ENCODE measurements at places on chromosomes 7 and 10.

DNA sequence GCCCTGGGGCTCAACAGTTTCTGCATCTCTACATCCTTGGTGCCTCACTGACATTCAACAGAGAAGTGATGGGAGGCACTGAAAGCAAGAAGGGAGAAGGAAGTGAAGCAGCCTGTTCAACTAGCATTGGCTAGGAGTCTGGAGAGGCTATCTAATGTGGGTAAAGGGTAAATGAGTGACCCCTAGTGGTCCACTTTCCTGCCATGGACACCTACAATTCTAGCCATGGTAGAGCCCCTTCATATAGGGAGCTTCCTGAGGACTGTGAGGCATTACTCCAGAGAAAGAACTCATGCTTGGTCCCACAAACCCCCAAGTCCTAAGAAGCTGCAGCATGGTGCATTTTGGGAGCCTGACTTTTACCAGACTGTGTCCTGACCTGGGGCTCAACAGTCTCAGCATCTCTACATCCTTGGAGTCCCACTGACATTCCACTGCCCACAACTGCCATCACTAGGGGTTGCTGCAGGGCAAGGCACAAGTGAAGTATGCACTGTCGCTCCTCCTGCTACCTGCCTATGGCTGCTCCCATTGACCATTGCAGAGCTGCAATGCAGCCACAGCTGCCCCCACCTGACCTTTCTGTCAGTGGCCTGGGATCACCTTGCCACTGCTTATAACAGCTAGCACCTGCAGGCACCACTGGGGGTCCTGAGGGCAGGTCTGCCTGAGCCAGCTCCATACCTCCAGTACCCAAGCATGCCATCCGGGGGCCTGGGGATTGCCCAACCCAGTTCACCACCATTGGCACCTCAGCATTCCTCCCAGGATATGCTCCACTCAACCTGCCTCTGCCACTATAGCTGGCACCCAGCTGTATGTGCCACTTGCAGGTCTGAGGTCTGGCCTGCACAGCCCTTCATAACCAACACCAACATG lies 44.1 kb upstream of the CDK6 start:
- DNase-seq = no peak

- no peak for DNase-seq
Observed at GRCh38 chr7:156105337-156106106, 293.3 kb upstream of the SHH start.

DNA sequence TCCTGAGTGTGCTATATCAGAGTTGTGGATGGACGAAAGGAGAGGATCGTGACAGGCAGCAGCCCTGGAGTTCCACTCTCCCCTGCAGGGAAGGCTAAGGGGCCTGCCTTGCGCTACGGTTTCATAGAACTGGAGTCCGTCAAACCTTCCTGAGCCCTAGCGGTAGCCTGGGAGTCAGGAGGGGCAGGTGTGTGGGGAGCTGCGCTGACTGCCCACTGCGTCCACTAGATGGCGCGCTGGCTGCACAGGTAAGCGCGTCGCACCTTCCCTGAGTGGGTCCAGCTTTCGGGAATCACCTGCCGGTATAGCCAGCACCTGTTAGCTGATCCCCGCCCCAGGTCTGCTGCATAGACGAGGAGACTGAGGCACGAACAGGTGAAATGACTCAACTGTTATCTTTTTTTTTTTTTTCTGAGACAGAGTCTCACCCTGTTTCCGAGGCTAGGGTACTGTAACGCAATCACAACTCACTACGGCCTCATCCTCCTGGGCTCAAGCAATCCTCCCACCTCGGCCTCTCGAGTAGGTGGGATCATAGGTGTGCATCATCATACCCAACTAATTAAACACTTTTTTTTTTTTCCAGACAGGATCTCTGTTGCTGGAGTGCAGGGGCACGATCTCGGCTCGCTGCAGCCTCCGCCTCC lies 20.2 kb upstream of the BAIAP2L1 start:
- DNase-seq = peak; percentile 88

DNA sequence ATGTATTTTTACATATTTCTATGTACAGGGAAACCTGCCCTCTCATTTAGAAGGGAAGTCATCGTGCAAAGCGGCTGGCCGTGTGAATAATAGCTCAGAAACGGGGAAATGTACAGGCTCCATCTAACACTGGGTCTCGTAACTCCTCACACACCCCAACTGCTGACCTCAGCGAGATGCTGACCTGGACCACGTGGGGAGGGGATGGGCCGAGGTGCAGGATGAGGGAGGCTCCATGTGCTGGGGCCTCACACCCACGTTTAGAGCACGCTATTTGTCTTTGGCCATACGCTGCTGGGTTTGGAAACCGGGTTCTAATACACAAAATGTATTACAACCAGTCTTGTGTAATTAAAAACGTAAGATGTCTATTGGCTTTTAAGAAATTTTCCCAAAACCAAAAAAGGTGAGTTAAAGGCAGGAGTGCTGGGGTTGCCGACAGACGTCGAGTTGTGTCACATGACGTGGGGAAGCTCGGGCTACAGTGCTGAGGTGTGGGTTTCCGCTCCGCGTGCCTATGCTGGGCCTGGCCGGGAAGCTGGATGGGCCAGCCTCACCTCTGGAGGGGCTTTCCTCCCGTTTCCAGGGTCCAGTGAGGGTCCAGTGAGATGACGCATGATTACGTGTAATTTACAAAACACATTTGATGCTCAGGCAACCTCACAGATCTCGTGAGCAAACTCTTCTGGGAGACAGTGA lies 215.6 kb downstream of the DNAJB6 start:
- DNase-seq = no peak

DNA sequence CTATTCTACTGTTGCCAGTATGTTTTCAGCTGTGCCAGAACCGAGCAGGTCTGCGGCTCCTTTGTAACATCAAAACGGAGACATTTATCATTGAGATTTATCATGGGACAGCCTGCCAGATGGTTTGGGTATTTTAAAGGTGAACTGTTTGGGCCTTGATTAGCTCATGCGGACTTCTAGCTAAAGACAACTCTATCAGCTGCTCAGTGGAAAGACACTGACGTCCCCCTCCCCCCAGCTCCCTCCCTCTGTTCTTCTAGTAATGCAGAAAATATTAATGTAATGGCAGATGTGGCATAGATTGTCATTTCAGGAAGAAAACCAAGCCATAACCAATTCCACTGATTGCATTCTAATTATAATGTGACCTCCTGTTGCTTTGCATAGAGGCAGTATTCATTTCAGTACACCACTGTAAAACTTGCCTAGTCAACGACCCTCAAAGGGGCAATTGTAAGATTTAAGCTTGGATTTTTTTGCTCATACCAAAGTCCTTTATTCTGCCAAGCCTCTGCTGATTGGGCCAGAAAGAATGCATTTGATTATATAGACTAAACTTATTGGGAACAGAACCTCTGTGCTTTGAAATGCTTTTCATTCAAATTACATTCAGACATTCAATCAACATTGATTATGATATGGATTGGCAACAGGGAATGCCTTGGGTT lies 966.8 kb downstream of the LRMDA start:
- DNase-seq = no peak

GRCh38 chr7:130305433-130306042 lies 12.6 kb downstream of the CPA4 start:
- no peak for DNase-seq

- no peak for DNase-seq
Observed at GRCh38 chr7:39686261-39686924, 63.0 kb downstream of the RALA start.

GRCh38 chr7:12759151-12759550 lies 71.7 kb downstream of the ARL4A start:
- DNase-seq = no peak

- no peak for DNase-seq
Observed at GRCh38 chr7:127396184-127396583, 3.7 kb upstream of the ZNF800 start.

DNA sequence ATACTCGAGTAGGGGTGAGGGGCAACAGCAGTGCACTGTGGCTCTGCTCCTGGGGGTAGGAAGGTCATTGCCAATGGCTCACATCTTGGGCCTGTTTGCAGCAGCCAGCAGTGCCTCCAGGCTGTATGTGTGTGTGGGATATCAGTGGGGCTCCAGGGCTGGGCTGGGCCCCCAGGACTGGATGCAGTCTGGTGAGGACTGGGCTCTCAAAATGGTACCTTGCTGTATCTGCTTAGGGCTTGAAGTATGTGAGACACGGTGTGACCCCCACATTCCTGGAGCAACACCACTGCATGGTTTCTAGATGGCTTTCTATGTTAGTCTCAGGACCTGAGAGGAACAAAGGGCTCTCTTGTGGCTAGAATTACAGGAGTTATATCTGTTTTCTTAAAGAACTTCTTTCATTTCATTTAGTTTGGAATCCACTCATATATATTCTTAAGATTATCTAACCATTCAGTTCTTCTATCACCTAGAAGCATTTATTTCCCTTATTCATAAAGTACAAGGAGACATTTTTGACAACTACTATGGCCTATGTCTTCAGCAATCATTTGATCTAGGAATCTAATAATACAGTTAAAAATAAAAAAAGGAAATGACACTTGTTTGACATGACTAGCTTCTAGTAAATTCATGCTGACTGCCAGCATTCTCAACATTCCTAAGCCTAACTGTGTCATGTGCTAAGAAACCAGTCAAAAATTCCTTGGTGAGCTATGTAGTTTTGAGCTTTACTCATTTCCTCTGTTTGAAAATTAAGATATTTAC lies 443.2 kb upstream of the SEMA3A start:
- no peak for DNase-seq

DNA sequence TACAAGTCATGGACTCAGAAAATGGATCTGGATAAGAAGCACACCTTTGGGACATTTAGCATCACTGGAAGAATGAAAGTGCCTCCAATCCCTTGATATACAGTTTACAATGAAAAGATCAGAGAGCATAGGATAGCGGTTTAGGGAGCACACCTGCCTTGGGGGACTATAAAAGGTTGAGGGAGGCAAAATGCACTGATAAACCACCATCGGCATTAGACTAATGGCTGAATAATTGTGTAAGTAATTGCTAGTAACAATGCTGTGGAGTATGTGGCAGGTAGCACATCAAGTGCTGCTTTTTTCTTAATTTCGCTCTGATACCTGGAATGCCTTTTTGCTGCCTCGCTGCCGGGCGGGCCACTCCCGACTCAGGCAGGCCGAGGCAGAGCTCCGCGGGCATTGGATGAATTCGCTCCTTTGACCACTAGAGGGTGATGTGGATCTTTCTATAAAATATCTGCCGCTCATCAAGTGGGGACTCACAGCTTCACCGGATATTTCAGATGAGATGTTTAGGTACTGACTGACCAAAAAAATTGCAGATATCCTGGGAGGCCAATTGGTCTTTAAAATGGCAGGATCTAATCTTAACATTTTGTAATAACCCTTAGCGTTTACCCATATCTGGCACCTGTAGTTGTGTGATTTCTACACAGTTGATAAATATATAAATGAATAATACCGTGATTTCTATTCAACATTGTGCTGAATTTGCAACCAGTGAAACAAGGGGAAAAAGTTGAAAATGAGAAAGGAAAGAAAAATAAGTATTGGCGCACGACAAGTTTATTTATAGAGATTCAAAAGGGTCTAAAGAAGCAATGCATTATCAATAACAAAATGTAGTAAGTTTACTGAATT lies 116.8 kb upstream of the PRSS1 start:
- peak; percentile 57 for DNase-seq

DNA sequence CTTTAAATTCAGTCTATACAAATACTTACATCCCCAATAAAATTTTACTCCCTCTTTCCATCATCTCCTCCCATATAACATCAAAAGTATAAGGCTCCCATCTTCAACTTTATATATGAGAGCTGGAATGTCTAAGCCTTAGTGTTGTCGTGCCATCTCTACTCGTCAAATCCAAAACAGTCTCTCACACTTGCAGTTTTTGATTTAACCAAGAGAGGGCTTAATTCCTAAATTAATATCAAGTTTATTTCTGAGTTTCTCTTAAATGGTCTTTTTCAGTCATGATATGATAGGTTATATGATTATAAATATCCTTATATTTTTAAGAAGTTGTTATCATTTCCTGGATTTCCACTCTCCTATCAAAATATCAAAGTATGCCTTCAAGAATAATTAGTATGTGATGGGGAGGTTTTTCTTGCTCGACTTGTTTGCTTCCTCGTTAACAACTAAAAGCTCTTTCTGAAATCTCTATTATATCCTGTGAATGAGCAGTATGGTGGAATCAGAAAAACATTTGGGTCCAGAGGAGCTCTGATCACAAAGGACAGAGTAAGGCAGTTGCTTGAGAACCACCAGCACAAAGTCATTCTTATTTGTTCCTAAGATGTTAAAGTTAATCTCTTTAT lies 12.5 kb upstream of the LIPK start:
- DNase-seq = no peak

DNA sequence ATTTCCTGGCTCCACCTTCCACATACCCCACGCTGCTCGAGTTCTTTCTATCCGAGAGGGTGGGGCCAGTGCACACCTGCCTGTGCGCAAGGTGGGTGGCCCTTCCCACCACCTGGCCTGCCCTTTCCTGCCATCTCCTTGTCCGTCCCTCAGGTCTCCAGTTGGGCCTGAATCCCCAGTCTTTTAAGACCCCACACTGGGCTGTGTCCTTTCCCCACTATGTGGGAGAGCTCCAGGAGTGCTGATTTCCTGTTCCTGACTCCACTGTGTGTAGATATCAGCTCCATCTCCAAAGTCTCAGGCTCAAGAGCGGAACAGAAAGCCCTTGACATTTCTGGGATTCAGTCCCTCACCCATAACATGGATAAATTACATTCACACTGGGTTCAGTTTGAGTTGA lies 20.1 kb downstream of the LHPP start:
- DNase-seq = no peak

- no peak for DNase-seq
Observed at GRCh38 chr10:21296575-21297355, 228.7 kb downstream of the SKIDA1 start.

DNA sequence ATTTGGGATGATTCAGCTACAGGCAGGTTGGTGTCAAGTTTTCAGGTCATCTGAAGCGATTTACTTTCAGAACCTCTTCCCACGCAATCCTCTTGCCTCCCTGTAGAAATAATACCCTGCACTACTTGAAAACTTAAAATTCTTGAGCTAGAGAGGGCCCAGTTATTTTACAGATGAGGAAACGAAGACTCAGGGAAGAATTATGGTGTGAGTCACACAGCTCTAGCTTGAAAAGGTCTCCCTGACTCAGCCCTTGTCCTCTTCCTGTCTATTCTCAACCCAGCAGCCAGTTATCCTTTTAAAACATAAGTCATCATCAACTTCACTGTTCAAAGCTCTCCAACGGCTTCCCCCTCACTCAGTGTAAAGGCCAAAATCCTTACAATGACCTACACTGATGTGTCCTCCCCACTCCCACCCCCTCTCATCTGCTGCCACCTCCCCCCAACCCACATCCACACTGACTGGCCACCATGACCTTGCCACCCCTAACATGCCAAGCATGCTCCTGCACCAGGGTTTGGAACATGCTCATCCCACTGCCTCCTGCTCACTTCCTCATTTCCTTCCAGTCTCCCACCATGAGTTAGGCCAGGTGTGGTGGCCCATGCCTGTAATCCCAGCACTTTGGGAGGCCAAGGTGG lies 3.4 kb downstream of the DNMBP start:
- DNase-seq = no peak

- no peak for DNase-seq
Observed at GRCh38 chr7:139341776-139342226, 664 bp downstream of the FMC1 start.

- DNase-seq = no peak
Observed at GRCh38 chr7:29353810-29354209, 159.2 kb downstream of the CHN2 start.
